ENCODE measurements at places on chromosomes 5 and 9.

- DNase-seq: no peak
Observed at GRCh38 chr9:88197781-88198340, 59.6 kb upstream of the SPATA31C2 start.

DNA sequence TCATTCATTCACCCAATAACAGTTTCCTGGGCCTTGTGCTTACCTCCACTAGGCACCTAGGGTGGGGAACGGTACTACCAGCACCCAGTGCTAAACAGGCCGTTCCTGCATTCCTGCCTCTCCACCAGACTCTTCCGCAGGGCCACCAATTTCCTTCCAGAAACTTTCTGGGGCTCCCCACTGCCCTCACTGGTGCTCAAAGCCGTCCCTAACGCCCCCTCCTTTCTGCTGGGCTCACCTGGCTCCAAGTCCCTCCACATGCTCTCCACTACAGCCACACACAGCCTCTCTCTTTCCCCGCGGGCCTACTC, 1.4 kb downstream of the PHF19 start:
- DNase-seq: no peak

- no peak for DNase-seq
Observed at GRCh38 chr9:72534931-72535330, 13.5 kb downstream of the TMC1 start.

GRCh38 chr9:131554087-131554842, 8.9 kb downstream of the PRRT1B start:
- no peak for DNase-seq

DNA sequence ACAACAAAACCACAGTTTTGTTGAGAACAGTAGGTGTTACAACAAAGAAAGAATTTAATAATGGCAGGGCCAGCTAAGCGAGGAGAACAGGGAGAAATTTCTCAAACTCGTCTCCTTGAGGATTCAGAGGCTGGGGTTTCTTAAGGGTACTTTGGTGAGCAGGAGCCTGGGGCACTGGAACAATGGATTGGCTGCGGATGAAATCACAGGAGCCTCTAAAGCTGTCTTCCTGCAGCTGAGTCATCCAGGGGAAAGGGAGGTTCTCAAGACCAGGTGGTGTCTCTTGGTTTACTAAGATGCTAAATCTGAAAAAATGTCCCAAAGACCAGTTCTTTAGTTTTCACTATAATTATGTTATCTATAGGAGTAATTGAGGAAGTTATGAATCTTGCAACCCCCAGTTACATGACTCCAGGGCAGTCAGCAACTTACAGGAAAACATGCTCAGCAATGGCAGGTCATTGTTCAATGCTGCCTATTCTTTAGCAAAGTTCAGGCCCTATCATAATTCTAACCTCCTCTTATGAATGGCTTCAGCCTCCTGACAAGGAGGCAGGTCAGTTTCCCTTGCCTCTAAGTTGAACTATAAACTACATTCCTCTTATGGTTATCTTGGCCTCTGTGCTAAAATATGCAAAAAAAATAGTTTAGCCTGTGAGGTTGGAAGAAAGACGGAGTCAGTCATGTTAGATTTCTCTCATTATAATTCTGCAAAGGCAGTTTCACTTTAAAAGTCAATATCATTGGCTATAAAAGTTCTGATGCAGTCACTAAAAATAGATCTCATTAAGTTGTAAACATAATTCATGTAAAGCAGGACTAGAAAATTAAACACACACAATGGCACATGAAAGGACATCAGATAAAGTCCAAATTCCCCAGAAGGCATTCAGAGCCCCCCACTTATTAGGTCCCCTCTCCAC, 63.3 kb upstream of the CKS2 start:
- DNase-seq: no peak

DNA sequence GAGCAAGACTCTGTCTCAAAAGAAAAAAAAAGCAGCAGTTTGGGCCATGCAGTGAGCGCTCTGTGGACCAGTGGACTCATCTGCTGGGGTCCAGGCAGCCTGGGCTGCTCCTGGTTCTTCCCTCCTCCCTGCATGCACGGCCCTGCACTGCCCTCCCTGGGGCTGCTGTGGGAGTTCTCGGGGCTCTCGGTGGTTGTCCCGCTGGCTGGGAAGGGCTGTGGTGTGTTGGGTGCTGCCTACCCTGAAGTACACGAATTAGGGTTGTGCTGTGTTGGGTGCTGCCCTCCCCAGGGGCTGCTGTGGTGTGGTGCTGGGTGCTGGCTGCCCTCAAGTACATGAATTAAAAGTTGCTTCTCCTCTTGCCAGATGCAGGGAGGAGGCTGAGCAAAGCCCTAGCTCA, 18.3 kb upstream of the CLPTM1L start:
- DNase-seq: no peak

DNA sequence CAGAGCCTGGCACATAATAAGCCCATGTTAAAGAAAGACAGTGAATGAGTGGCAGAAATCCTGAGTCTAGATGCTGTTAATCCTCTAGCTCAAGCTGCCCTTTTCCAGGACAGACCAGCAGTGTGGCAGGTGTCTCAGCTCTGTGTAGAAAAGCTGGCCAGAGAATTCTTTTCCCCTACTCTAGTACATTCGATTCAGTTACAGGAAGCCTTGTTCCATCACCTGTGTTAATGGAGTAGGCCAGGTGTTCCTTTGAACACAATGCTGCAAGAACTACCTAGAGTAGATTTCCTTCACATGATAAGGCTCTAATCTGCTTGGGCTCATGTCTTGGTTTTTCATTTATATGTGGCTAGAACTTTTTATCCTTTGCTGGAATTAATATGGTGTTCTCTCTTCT, 52.5 kb downstream of the NUP214 start:
- DNase-seq: no peak

DNA sequence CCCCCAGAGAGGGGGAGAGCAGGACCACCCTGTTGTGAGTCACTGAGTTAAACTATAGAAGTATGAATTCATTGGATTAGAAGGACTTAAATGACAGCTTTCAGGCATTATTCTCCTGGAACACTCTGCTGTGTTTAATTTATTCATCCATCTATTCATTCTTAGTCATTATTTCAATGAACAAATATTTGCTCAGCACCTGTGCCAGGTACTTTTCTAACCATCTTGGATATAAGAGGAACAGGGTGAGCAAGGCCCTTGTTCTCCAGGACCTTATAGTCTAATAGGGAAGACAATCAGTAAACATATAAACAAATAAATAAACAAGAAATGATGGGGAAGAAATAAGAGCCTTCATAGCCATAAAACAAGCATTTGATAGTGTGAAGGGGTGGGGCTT, 483.9 kb upstream of the BRINP1 start:
- no peak for DNase-seq

DNA sequence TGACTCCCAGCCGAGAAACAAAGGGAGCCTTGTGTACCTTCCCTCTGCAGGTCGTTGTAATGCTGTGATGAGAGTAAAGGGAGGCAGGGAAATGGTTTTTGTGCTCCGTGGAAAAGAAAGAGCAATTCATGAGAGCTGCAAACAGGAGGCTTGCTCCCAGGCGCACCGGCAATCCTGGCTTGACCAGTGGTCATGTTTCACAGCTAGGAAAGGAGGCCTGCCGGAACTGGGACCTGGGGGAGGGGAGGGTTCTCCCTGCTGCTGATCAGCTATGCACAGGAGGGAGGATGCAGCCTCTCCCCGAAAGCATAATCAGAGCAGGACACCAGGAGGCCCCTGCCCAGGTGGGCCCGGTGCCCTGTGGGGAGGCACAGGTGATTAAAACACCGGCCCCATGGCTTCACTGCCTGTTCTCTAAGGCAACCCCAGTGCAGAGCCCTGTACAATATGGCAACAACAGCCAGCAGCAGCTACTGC, 131.3 kb downstream of the ZDHHC21 start:
- DNase-seq: no peak

DNA sequence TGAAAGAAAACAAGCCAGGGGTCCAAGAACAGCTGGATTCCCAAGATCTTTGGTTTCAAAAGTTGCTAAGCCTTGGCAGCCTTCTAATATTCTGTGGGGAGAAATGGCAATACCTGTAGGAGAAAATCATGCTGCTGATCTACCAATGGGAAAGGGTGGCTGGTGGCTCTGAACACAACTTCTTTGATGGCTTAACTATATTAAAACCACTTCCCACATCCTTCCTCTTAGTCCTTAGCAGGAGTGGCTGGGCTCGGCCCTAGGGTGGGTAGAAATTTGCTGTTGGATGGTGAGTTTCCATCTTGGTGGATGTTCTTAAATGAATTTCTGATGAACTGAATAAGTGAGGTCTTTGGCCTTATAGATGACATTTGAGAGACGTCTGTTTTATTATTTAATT, 19.5 kb upstream of the FBXL7 start:
- no peak for DNase-seq

DNA sequence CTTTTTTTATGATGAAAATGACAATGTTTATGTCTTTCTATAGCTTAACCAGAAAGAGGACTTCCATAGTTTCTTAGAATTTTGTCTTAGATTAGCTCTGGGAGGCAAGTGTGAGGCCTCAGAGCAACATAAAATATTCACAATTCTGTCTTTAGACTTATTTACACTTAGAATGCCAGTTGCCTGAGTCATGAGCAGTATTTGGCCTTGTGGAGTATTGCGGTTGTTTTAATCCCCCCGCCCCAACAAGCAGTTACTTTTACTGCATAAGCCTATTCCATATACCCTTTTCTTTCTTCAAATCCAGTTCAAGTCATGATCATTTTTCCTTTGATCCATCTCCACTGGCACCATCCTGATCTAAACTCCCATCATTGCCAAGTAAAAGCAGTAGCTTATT, 198.0 kb upstream of the EGFLAM start:
- no peak for DNase-seq

- DNase-seq: no peak
Observed at GRCh38 chr5:3007577-3007976, 256.1 kb upstream of the IRX2 start.

DNA sequence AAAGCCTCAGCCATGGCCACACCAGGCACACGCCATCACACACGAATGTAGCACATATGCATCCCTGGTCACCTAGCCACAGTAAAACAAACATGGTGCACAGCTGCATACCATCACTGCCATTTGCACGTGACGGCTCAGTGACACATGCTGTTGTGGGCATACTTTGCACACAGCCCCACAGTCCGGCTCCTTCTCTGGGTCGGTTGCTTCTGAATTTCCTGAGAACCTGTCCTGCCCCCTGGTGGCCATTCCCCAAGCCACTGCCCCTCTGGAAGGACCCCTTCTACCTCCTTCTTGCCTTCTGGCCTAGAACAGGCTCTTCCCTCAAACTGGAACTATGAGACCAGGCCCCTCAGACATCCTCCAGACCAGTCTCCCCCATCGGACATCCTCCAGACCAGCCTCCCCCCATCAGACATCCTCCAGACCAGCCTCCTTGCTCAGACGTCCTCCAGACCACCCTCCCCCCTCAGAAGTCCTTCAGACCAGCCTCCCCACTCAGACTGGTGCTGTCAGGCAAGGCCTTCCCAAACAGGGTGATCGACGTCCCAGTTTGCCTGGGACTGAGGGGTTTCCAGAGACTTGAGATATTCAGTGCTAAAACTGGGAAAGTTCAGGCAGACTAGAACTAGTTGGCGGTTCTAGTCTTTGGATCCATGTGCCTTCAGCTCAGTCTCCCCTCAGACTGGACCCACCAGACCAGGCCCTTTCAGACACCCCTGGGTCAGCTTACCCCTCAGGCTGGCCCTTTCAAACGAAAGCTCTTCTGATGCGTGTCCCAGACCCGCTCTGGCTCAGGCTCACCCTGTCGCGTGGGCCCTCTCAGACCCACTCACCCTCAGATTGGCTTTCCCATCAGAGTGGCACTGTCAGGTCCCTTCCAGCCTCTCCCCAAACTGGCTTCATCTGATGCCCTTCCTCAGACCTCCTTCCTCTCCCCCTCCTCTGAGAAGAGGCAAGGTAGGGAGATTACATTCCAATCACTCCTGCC, 24.3 kb upstream of the ENHO start:
- DNase-seq: no peak

DNA sequence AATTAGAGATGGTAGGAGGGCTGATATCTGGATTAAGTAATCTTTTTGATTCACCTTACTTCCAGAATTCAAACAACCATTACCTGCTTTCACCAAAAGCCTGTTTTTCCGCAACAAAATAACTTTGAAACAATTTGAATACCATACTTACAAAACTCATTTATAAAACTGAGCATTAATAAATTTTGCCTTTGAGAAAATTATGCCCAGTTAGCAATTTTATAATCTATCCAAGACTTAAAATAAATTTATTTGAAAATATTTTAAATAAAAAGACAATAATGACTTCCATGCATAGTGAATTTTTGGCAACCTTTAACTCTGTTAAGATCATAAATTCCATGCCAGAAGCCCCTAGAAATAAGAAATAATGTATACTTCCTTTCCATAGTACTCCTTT, 71.3 kb upstream of the FTMT start:
- no peak for DNase-seq

DNA sequence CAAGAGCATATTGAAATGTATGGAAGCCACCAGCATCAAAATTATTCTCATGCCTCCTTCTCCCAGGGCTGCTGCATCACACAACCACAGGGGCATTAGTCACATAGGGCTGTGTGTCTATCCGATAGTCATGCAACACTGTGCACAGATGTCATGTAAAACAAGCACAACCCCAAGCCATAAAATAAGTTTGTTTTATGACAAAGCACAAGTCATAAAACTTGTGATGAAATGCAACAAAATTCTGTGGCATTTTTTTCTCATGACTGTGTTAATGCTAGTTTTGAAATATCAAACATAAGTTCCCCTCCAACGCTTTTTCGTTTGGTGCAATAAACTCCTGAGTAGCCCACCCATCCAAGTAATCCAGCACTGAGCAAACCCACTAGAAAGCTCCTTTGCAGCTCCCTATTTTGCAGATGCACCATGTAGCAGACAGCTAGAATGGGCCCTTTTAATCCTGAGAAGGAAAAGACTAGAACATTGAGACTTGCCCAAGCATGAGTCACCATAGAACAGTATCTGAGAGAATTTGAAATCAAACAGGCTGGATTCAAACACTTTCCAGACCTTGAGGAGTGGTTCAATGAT, 93.3 kb upstream of the ZNF366 start:
- no peak for DNase-seq

- no peak for DNase-seq
Observed at GRCh38 chr5:15993919-15994318, 185.7 kb downstream of the MARCHF11 start.

DNA sequence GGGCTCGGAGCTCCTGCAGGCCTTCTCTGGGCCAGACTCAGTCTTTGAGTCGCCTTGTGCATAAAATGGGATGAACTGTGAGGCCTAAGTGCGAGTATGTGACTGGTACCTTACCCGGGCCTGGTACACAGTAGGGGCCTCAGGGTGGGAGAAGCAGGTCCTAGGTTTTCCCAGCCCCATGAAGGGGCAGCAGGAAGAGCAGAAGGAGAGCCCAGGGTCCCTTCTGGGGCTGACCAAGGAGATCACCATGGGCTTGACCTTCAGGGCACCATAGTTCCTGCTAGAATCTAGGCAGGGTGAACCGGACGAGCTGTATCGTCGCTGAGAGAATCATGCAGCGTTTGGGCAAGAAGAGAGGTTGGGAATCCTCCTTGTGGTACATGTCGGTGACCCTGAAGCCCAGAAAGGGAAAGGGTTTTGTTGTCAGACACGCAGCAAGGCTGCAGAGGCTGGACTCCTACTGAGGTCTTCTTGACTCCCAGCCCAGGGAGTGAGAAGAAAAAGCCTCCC, 373 bp upstream of the PHYKPL start:
- DNase-seq: no peak

GRCh38 chr9:121210536-121210935, 8.9 kb upstream of the RAB14 start:
- no peak for DNase-seq

GRCh38 chr9:106920701-106921283, 57.8 kb downstream of the ZNF462 start:
- no peak for DNase-seq
